ENCODE measurements at places on chromosomes 3 and 15.

DNA sequence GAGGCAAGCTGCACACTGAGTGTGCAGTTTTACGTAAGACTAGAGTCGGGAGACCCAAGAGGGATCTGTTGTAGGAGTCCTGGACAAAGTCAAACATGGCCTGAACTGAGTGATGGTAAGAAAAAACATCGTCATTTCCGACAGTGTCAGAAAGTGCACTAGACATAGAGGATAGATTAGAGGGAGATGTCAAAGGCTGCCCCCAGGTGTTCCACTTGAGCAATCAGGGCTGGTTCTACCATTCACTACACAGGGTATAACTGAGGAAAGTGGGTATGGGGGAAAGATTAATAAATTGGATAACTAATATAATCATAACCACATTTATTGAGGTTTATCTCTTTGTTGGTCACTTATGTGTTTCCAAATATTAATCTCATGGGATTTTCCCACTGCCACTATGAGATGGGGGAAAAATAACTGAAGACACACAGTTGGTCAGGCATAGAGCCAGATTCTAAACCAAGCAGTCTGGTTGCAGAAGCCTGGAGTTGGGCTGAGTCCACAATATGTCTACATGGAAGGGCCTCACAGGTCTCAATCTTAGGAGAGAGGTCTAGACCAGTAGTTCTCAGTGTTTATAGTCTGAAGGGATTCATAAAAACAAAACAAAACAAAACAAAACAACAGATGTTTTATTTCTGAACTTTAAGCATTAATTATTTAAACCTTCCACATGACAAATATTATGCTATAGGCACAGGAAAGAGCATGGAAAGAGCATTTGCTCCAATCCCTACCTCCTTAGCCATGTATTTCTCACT is 766.5 kb downstream of the NTRK3 start:
- no peak for DNase-seq

DNA sequence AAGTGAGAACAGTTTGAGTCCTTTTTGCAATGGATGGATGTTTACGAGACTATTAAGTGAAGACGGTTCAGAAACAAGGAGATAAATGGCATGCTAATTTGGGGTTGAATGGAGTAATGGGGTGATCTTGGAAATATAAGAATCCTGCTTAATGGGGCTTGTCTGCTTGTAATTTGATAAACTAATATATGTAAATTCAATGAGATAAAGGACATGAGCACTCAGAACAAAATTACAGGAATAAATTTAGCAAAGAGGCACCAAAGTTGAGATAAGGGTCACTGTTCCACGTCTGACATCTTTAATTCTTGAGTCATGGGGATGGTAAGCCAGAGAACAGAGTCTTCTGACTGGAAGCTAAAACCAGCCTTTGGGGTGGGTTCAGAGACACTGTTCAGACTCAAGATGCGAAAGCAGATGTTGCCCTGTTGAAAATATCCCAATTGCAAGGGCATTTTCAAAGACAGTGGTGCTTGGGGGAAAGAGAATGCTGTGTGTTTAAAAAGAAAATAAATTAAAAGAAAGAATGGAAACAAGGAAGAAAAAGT is 67.8 kb upstream of the CHRNB4 start:
- no peak for DNase-seq

DNA sequence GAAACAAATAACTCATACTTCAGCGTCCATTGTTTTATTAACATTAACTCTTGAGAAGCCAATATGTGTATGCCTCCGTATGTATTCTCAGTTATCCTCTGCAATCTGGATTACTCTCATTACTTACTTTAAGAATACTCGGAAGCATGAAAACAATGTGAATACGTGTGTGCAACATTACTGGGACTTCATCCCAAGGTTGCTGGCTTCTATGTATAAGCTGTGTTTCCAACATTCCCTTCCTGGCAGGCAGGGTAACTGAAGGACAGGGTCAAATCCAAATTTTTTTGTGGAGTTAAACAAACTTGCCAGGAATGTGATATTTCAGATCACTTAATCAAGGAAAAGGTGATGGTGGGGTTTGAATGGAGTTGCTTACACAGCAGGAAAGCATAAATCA is 34.5 kb upstream of the NR1I2 start:
- DNase-seq = no peak

DNA sequence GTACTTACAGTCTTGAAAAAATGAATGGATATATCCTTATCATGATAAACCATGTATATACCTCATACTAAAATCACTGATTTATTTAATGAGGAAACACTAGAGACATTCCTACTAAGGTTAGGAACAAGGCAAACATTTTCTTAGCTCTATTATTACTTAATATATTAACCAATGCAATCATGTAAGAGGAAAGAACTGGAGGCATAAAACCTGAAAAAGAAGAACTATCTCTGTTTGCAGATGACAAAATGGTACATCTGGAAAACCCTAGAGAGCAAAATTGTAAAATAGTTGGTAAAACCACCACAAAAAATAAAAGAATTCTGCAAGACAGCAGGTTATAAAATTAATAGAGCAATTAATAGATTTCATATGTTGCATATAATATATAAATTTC is 81.2 kb downstream of the KLF13 start:
- DNase-seq = no peak

GRCh38 chr3:143283432-143284128 is 164.0 kb downstream of the CHST2 start:
- DNase-seq = no peak

GRCh38 chr3:355622-356021 is 159.1 kb downstream of the CHL1 start:
- DNase-seq = no peak

DNA sequence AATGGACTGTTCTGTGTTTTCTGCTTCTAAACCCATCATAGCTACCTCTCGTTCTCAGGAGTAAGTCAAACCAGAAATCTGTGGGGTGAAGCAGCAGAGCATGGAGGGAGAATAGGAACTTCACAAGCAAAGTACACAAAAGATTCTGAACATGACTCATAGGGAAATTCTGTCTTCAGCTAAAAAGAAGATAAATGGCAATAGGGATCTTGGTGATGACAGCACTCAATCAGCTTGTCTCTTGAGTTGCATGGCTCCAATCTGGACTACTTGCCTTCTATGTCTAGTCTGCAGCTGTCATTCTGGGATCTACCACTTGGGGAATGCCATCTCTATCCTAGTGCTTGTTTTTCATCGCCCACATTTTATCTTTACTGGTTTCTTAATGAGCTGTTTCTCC is 13.5 kb upstream of the GRAMD1C start:
- DNase-seq = no peak

DNA sequence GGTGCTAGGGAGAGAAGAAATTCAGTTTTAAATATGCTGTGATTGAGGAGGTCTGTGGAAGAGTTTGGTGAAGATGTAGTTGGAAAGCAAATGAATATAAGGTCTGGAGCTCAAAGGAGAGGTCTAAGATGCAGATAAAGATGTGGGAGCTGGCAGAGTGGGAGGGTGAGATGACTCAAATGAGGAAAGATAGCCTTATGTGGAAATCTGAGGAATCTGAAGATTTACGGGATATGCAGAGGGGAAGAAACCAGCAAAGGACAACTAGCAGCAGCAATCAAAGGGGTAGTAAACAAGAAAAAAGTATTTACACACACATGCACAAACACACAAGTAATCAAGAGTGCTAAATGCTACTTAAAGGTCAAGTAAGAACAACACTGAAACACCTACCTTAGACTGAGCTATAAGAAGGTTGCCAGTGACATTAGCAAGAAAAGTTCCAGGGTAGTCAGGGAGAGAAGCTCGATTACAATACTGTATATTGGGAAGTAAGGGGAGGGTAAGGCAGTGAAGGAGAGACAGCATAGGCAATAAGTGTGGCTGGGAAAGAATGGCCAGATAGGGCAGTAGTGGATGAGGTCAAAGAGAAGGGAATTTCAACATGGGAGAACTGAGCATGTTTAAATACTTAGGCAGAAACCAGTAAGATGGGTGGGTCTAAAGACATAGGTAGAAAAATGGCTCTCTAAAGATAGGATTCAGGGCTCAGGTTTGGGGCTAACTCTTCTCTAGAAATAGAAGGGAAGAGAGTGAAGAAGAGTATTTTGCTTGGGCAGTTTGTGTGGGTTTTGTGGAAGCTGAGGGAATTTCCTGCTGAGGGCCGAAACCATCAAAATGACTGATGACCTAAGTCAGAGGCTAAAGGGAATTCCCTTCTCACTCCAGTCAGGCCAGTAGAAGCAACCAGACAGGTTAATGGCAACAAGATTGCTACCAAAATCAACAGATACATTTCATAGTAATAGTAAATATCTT is 8.9 kb downstream of the CMTM6 start:
- no peak for DNase-seq

DNA sequence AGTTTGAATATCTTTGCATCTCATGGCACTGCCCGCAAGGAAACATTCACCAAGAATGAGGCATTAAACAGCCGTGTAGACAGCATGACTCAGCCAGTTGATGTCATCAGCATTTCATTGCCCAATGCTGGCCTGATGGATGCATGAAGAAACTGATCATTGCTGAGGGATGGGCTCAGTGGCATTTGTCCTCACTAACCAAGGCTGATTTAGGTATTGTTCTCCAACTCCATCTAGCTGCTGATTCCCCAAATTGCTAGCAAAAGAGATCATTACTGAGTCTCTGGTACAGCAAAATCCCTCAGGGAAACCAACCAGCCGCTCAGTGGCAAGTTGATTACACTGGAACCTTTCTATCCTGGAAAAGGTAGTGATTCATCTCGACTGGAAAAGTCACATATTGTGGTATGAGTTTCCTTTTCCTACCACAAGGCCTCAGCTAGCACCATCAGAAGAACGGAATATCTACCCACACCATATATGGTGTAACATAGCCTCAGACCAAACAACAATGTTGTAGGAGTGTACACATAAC is 186.5 kb upstream of the GAP43 start:
- peak; percentile 2 for DNase-seq

GRCh38 chr3:147038481-147038880 is 367.9 kb downstream of the ZIC4 start:
- DNase-seq = no peak

DNA sequence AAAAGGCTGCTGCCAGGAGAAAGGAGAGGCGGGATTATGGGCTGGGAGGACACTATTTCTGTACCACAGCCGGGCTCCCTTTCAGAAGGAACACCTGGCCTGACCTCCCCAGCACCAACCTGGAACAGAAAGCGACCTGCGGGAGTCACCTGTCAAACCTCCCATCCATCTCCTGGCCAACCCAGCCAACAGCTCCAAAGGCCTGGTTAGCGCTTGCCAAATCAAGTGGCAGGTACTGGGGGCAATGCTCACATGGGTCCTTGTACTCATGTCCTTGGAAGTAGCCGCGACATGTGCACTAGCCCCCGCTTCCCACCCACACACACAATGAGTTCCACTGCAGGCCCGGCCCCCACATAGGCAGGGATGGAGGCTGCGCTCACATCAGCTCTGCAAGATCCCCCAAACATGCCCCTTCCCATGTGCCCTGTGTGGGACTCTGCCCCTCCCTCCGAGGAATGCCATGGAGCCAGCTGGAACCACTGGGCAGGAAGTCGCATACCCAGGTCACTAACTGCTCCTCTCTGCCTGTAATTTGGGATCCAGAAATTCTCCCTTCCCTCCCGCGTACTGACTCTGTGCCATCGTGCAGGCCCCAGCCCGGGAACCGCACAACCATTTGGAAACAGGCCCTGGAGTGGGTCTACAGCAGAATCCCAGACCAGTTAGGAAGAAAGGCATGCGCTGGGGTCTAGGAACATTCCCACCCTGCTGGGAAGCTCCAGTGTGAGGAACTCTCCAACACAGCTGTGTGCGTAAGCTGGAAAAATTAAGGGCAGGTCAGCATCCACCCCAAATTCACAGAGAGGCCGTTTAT is 98.9 kb downstream of the LRIG1 start:
- DNase-seq = no peak

GRCh38 chr3:88758676-88759075 is 348.7 kb upstream of the EPHA3 start:
- no peak for DNase-seq

DNA sequence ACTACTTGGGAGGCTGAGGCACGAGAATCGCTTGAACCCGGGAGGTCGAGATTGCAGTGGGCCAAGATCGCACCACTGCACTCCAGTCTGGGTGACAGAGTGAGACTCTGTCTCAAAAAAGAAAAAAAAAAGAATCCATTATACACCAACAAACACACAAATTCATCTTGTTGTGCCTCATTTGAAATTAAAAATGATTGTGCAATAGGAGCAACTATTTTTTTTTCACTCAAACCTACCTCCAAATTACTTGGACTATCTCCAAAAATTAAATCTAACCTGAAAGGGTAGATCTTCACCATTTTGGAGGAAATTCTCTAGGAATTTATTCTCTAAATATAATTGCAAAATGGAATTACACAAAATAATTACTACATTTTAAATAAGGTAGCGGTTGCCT is 4.6 kb downstream of the ZBBX start:
- no peak for DNase-seq

- DNase-seq = no peak
Measured at GRCh38 chr3:15578289-15578867, 23.0 kb downstream of the HACL1 start.

DNA sequence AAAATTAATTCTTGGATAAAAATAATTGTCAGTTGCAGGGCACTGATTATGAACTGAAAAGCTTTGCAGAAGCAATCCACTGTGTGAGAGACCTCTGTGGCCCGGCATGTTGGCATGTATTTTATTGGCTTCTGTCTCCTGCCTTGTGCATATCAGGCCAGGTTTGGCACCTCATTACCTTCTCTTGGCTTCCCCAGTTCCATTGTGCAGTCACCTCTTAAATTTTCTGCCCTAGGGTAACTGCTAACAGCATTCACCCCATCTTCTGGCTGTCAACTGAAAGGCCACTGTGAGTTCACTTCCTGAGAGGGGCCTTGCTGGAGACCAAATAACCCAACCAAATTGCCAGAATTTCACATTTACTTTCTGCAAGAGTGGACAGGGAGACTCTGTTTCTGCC is 92.7 kb upstream of the RARB start:
- no peak for DNase-seq

DNA sequence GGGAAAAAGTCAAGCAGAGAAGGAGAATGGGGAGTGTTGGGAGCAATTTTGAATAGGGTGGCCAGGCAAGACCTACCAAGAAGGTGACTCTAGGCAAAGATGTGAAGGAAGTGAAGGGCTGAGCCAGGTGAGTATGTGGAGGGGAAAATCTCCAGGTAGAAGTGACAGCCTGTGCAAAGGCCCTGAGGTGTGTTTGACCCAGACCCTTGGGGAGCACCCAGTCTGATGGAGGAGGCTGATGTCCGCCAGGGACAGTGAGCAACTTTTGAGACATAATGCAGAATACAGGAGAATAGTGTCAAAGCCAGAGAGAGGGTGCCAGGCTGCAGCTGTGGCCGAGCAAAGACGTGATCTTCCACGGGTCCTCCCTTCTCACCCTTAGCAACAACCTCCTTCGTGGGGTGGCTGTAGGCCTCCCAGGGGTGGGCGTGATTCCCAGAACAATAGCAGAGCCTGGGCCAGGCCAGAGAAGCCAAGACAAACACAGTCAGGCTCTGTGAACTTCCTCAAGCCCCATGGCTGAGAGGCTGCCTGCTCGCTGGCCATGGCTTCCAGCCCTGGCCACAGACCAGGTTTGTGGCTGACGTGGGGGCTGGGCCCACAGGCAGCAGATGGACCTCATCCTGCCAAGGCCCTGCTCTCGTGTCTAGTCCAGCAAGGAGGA is 58.1 kb downstream of the SLC6A6 start:
- no peak for DNase-seq

- DNase-seq = no peak
Measured at GRCh38 chr15:44186705-44187104, 8.4 kb downstream of the FRMD5 start.
